NCI-H1930 (cell line): ENCODE measurements at places on chromosomes 12 and 14.

- DNase-seq, result no peak
Observed at GRCh38 chr14:100639280-100639679, 52.1 kb upstream of the BEGAIN start.

DNA sequence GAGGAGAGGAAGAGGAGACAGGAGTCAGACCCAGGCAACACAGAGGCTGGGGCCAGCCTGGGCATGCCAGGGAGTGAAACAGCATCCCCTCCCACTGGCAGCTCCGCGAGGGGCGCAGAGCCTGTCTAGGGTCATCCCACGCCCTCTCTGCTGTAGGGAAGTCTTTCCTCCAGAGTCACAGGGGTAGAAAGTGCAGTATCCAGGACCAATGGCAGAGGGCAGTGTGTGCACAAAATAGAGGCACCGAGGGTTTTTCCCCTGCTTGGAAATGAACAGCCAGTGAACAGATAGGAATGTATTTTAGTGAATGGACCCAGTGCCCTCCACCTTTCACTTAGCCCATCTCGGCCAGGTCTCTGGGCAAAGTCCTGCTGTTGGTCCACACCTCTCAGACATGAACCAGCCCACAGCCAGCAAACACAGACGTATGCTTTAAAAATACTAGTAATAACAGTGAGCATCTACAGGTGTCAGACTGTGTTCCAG is 9.4 kb upstream of the KRT74 start:
- DNase-seq, result peak; percentile 20

DNA sequence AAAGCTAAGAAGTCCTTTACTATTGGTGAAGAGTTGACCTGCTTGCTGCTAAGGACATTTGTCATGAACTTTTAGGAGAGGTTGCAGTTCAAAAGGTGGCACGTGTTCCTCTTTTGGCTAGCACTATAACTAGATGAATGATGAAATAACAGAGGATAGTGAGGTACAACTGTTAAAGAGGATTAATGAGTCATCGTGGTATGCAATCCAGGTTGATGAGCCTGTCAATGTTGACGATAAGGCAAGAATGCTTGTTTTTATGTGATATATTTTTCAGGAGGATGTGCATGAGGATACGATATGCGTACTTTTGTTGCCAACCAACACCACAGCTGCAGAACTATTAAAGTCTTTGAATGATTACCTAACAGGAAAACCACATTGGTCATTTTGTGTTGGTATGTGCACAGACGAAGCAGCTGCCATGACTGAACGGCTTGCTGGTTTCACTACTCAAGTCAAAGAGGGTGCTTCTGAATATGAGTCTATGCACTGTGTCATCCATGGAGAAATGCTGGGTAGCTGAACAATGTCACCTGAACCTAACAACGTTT is 10.6 kb downstream of the CEP128 start:
- no peak for DNase-seq

DNA sequence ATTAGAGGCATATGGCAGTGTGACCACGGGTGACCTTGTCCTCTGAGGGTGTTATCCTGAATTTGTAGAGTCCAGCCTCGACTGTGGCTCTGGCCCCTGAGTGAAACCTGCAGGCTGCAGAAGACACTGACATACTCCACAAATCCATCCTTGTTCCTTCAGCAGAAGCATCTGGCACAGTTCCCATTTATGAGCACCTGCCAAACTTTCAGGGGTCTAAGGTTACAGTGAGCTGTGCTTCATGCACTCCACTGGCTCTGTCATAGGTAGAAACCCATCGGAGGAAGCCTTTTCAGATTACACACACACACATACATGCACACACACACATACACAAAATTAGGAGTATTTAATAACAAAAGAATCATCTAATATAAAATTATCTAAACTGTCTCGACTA is 13.6 kb upstream of the NUAK1 start:
- no peak for DNase-seq

DNA sequence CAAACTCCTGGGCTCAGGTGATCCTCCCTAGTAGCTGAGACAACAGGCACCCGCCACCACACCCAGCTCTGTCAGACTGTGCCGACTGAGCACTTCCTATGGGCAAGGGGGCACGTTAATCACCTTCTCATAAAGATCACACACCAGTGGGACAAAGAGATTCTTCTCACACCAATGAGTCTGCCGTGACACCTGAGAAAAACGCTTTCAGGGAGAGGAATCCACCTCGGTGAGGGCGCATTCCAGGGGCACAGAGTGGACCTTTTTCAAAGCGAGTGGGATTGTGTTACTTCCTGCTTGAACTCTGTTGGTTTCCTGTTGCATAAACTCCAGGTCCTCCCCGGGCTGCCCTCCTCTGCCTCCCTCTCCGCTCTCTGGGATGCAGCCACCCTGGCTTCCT is 17.5 kb upstream of the SCARB1 start:
- DNase-seq, result no peak

DNA sequence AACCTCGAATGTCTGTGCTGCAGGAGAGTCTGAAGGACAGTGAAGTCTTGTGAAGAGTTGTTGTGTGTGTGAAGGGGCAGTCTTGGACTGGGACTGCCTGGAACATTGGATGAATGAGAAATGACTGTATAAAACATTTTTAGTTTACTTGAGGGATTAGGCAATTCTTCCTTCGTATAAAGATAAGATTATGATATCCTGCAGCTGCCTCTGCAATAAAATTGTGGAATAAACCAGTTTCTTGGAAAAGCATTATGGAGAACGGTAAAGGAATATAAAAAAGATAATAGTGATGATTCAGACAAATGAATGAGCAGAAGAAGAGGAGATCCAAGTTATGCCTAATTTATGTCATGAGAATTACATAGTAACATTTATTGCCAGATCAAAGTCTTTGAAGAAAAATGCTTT is 30.9 kb upstream of the LUM start:
- no peak for DNase-seq

- no peak for DNase-seq
Observed at GRCh38 chr12:62694116-62694515, 227.5 kb downstream of the MON2 start.

DNA sequence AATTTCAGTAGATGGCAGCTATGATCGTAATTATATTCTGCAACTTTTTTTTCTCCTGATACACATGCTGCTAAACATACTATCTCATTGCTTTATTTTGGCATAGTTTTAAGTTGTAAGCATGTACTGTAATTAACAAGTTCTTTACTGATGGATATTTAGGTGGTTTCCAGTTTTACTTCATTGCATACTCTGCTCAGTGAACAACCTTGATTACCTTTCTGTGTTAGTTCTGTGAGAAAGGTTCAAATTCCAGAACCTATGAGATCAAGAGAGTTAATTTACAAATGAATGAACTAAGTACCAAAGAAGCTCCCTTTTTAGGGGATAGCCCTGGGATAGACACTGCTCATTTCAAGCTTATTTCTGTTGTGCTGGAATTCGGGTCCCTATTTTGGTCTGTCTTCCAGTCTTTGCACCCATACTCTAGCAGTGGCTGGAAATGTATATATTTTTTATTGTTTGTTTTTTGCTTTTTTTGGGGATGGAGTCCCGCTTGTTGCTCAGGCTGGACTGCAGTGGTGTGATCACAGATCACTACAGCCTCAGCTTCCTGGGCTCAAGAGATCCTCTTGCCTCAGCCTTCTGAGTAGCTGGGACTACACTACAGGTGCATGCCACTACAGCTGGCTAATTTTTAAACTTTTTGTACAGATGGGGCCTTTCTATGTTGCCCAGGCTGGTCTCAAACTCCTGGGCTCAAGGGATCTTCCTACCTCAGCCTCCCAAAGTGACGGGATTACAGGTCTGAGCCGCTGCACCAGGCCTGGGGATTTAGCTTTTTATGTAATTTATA is 10.6 kb downstream of the PAPOLA start:
- no peak for DNase-seq

- DNase-seq, result no peak
Observed at GRCh38 chr14:60116181-60116580, 24.5 kb downstream of the PCNX4 start.

DNA sequence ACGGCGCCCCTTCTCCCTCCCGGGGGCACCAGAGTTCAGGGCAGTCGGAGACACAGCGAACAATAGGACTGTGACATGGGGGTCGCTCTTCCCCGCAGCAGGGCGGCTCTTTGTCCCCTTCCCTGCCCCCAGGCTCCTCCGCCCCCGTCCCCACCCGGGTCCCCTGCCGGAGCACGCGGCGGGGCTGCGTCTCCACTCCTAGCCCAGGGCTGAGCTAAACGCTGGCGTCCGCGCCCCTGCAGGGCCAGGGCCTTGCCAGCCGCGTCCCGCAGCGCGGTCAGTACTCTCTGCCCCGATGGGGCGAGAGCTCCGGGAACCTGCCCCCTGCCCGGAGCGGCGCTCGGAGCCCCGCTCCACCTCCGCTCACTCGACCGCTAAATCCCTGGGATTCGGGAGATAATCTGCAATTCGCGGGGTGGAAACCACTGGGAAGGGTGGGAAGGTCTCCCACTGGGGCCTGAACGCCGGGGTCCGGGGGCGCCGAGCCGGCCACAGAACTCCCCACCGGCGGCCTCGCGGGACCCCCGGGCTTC is 825 bp upstream of the CCDC85C start:
- peak; percentile 47 for DNase-seq

- no peak for DNase-seq
Observed at GRCh38 chr14:63431466-63431865, 111.7 kb downstream of the PPP2R5E start.

DNA sequence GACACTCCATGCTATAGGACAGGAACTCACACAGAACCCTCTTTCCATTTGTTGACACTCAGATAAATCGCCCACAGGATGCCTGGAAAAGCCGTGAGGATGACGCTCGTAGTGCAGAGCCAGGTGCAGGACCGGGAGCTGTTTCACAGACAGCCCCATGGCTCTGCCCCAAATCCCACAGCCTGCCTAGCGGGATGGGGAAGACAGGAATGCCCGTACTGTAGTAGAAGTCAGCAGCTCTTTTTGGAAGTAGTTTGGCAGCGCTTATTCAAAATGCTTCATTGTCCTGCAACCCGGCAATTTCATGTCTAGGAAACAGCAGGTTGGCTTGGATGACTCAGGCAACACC is 41.6 kb downstream of the JAG2 start:
- DNase-seq, result no peak

DNA sequence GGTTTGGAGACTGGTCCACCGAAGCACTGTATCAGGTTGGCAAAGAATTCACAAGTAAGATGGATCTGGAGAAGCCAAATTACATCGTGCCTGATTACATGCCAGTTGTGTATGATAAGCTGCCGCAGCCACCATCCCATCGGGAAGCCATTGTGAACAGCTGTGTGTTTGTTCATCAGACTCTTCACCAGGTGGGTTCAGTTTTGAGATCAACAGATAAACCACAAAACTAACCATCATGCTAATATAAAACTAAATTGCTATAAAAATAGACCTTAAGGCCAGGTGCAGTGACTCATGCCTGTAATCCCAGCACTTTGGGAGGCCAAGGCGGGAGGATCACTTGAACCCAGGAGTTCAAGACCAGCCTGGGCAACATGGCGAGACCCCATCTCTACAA is 58.9 kb downstream of the HSP90AA1 start:
- no peak for DNase-seq

DNA sequence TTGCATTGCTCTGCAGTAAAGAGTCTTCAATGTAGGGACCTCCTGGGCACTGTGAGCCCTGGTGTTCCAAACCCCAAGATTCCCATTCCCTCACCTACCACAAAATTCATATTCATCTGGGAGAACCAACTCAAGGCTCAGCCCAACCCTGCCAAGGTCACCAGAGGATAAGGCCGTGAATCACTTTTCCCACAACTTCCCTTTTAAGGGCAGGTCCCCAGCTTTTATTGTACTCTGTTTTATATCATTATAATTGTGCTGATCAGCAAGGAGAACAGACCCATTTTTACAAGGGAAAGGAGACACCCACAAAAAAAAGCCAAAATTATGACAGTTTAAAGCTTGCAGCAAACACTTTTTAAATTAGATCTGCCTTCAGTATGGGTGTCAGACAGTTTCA is 363.0 kb upstream of the FKBP4 start:
- no peak for DNase-seq

- DNase-seq, result no peak
Observed at GRCh38 chr12:51836041-51836826, 12.3 kb downstream of the FIGNL2 start.

DNA sequence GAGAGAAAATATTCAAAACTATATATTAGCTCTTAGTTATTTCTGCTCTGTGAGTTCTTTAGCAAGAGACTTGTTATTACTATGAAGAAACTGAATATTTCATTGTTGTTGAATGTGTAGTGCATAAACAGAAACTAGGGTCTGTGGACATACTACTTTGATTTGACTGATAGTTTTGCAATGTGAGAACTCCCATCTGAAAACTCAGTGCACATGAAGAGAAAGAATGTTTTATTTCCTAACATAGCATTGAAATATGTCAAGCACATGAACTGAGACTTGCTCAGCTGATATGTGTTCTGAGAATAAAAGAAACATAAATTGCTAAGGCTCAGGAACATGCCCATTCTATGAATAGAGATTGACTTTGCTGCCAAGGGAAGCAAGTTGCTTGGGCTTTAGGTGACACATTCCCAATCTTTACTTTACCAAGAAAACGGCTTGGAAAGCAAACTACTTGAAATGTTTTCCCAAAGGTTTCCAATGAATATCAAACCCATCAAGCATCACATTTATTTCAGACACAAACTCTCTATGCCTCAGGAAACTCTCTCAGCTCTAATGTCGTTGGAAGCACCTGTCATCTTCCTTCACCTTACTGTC is 290.4 kb downstream of the SLC16A7 start:
- DNase-seq, result no peak
